Activated CD4-positive, alpha-beta memory T cell treated with anti-CD3 and anti-CD28 coated beads, Interleukin-2, amount 10 ng/mL, durations not matched to agents 7 days and 5 days (primary cell): ENCODE measurements at places on chromosomes 1 and 21.

DNA sequence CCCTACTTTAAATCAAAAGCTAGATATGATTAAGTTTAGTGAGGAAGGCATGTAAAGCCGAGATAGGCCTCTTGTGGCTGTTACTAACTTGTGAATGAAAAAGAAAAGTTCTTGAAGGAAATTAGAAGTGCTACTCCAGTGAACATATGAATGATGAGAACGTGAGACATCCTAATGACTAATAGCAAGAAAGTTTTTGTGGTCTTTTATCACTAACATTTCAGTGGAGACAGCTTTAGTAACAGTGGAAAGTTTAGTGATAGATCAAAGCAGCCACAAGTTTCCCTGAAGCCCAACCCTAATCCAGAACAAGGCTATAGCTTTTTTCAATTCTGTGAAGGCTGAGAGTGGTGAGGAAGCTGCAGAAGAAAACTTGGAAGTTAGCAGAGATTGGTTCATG, 73.6 kb upstream of the LRRC8B start:
- DNase-seq = no peak

DNA sequence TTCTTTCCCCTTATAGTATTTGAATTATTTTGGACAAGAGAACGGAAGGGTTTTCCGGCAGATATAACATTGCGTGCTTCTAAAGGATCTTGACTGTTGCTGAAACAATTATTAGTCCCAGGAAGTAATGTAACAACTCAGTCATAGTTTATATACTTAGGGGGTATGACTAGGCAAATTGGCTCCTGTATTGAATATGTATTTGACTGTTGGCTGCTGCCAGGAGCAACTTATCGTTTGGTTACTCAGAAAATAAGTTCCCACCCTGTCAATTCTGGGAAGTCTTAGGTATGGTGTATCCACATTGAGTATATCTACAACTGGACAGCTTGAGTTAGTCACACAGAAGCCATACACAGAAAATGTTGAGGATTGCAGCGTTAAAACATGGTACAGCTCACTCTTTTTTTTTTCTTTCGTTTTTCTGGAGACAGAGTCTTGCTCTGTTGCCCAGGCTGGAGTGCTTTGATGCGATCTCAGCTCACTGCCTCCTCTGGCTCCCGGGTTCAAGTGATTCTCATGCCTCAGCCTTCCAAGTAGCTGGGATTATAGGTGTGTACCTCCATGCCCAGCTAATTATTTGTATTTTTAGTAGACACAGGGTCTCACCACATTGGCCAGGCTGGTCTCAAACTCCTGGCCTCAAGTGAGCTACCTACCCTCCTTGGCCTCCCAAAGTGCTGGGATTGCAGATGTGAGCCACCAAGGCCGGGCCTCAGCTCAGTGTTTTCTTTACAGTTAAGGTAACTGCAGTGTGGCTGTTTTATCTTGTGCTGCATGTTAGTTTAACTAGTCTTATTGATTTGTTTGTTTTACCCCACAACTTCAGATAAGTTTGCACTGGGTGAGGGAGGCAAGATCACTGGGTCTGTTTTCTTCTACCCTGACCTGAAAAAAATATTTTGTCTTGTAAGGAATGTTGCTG, 10.2 kb downstream of the SMAP2 start:
- DNase-seq = no peak

DNA sequence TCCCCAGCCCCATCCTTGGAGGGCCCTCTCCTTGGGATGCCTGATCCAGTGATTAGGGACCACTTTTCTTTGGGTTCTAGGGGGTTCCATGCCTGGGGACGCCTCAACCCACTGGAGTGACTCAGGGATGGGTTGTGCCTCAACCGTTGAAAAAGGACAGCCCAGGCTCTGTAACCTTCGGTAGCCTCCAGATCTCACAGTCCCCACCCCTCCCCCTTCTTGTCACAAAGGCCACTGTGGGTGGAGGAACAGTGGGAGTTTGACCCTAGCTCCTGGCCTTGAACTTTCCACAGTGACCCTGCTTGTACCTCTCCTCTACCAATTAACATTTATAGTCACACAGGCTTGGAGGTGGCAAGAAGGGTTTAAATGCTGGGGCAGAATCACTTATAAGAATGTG, 2.6 kb upstream of the RORC start:
- no peak for DNase-seq

- DNase-seq = no peak
Measured at GRCh38 chr21:28410256-28410655, 582.4 kb downstream of the LTN1 start.

DNA sequence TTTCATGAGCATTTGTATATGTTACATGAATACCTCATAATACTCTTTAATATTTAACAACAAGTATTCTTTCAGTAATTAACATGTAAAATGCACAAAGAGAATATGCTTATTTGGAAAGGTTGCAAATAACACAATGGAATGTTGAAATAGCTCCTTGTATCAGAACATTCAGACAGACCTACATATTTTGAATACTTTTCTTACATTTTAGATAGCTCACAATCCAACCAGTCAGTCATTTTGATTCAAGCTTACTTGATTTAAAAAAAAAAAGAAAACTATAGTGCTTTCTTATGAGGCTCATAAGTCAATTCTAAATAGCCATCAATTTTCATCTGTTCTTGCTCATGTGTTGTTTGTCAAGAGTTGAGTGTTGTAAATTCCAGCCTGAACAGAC, 518.8 kb downstream of the ADGRL2 start:
- DNase-seq = no peak

GRCh38 chr1:14780271-14780670, 181.8 kb downstream of the KAZN start:
- no peak for DNase-seq

DNA sequence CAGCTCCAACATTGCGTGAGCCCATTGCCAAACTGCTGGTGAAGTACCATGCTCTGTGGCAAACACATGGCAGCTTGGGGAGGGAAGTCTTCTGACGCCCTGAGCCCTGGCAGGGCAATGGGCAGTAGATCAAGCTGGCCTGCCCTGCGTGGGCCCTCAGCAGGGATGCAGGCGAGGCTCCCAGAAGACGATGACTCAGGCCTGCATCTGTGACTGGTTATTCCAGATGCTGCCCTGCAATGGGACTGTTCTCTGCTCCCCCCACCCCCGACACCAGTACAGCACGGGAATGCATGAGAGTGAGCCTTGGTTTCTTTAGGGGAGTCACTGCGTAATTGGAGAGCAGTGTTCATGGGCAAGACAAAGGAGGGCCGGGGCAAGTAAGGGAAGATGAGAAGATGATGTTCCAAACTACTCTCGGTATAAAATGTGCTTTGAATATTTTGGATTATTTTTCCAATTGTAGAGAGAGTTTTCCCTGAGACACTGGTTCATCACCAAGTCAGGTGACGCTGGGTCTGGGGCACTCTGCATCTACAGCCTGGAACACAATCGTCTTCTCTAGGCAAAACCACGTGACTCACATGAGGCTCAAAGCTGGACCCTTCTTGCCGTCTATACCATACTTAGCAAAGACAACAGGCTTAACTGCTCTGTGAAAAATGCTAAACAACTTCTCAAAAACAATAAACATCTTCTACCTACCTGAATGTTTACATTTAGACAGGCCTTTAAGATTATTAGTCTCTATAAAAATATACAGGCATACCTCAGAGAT, 9.0 kb upstream of the C1orf198 start:
- no peak for DNase-seq

DNA sequence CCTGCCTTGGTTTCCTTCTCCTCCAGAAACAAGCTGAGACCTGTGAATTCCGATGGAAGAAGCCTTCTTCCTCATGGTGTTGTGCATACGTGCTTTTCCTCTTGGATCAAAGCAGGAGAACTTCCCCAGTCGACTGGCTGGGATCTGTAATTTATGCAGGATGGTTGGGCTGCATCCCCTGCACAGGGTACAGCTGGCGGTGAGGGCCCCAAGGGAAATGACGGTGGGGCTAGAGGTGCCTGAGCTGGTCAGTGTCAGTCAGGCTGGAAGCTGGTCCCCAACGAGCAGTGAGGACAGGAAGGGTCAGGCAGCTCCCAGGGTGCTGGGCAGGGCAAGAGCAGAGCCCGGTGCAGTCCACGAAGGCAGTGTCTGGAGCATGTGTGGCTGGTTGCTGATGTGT, 106.7 kb downstream of the CNIH3 start:
- DNase-seq = no peak

- DNase-seq = peak; percentile 39
Measured at GRCh38 chr1:59926381-59927123, at the start of gene CYP2J2. TSS of gene CYP2J2 (minus strand) at chr1:59926773. CDS start at chr1:59926746, 27 bp downstream.

- DNase-seq = no peak
Measured at GRCh38 chr1:58432851-58433668, 113.5 kb downstream of the OMA1 start.

DNA sequence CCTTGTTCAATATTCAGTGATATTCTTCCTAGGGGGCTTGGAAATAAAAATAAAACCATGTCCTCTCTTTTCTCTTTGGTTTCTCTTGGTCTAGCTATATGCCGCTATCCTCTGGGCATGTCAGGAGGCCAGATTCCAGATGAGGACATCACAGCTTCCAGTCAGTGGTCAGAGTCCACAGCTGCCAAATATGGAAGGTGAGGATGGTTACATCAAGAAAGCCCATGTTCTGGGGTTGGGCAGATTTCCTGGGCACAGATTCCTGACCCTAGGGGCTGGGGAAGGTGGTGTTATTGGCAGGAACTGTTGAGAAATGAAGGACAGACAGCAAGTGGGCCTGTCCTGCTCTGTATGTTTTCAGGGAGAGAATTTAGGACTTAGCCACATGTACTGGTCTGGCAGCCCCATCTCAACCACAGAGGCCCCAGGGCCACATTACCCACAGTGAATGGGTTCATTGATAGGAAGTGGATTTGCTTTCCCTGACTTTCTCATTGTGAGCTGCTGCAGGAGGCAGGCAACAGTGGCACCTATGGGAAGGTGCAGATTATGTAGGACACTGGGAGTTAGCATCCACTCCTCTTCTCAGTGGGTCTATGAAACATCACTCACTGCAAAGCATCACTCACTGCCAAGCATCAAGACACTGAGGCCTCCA, 37.4 kb upstream of the HSD17B7 start:
- DNase-seq = no peak

- no peak for DNase-seq
Measured at GRCh38 chr1:179128520-179128919, 46.6 kb downstream of the TOR3A start.

DNA sequence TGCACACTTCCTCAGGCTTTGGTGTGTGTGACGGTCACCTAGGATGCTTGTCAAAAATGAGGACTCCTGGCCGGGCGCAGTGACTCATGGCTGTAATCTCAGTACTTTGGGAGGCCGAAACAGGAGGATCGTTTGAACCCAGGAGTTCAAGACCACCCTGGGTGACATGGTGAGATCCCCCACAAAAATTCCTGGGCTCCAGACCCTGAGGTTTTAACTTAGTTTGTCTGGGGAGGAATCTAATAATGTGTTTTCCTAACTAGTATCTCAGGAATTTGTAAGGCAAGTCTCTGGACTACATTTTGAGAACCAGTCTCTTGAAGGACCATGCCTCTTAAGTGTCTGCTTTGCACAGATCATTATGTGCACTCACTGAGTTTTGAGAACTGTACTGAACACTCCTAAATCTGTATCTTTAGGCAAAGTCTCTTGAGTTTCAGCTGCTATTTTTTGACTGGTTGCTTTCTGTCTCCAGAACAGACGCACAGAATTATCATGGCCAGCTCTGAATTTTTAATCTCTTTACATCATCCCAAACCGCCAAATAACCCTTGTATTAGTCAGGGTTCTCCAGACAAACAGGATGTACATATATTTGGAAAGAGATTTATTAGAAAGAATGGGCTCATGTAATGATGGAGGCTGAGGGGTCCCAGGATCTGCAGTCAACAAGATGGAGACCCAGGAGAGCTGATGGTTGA, 45.5 kb upstream of the VANGL1 start:
- no peak for DNase-seq

GRCh38 chr1:184387069-184387475, 243 bp downstream of the C1orf21 start:
- no peak for DNase-seq

DNA sequence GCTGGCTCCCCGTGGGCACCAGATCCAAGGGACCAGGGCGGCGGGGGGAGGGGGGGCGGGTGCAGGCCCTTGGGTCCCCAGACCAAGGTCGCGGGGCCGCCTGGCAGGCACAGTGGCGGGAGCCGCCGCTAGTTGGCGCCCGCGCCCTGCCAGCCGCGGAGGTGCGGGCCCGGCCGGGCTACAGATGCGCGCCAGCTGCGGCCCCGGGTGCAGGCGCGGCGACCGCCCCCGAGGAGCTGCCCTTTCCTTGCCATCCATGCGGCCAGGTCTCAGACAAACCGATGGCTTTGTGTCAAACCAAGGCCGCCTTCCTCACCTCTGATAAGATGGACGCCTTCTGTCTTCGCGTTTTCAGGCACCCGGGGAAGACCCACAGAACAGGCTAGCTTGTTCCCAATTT, 2.2 kb upstream of the RUNX3 start:
- peak; percentile 70 for DNase-seq

GRCh38 chr21:42279341-42279871, 35.8 kb downstream of the TFF3 start:
- DNase-seq = no peak

- no peak for DNase-seq
Measured at GRCh38 chr1:33507661-33508060, 35.2 kb downstream of the ZSCAN20 start.

- DNase-seq = peak; percentile 45
Measured at GRCh38 chr1:154784924-154785531, 85.1 kb downstream of the KCNN3 start.

DNA sequence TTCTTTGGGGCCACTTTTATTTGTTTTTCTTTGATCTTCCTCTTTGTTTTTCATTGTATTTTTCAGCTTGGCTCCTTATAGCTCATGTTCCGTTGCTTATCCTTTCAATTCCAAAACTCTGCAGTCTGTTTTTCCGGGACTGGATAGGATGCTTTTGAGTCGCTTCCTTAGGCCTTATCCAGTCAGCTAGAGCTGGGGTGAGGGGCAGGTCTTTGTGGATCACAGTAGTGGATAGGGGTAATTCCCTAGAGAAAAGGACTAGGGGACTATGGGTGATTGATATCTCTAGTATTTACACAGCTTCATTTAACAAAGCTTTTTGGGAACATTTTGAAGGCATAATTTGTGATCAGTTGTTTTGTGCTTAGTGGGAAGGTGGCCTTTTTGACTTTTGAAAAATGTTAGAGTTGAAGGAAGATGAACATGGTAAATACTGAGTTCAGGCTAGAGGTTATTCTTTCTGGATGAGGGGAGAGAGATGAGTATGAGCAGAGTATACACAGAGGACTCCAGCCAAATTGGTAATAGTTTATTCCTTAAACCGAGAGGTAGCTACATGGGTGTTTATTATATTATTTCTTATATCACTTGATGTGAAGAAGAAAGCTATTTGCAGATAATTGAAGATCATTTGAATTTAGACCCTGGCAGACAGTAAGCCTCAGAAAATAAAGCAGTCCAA, 22.5 kb downstream of the CEP350 start:
- DNase-seq = no peak

GRCh38 chr21:39537571-39537970, 75.2 kb upstream of the B3GALT5 start:
- DNase-seq = no peak

- no peak for DNase-seq
Measured at GRCh38 chr21:41255190-41255589, 61.4 kb upstream of the FAM3B start.

- no peak for DNase-seq
Measured at GRCh38 chr1:103180660-103181059, 72.3 kb upstream of the COL11A1 start.
